ENCODE measurements at places on chromosomes 7 and 10.

DNA sequence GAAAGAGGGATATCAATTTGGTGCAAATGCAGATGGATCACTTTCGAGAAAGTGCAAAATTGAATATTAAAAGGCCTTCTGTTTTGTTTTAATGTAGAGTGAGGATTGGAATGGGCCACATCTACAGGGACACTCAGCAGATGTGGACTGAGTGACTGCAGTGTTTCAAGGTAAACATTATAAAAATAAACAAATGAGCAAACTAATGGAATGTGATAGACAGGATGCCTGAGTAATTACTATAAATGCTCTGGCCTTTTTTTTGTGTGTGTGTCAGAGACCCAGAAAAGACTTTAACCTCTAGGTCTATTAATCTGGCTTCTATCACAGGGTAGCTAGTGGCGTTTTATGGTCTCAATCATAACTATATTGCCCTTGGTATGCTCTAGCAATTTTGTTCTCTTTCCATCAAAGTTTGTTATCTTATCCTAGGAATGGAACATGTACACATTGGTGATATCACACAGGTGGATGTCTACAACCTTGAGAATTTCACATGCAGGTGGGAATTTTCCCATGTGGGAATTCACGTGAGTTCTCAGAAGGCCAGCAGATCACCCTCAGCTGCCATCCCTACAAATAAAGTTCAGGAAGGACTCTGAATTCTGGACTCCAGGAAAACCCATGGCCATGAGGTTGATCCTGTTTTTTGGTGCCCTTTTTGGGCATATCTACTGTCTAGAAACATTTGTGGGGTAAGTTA, at the start of gene CPA2:
Gene CPA2 (plus strand): TSS at position 606 of the 703 bp plus-strand sequence. CDS start 19 bp downstream, at position 625.
- no peak for DNase-seq

DNA sequence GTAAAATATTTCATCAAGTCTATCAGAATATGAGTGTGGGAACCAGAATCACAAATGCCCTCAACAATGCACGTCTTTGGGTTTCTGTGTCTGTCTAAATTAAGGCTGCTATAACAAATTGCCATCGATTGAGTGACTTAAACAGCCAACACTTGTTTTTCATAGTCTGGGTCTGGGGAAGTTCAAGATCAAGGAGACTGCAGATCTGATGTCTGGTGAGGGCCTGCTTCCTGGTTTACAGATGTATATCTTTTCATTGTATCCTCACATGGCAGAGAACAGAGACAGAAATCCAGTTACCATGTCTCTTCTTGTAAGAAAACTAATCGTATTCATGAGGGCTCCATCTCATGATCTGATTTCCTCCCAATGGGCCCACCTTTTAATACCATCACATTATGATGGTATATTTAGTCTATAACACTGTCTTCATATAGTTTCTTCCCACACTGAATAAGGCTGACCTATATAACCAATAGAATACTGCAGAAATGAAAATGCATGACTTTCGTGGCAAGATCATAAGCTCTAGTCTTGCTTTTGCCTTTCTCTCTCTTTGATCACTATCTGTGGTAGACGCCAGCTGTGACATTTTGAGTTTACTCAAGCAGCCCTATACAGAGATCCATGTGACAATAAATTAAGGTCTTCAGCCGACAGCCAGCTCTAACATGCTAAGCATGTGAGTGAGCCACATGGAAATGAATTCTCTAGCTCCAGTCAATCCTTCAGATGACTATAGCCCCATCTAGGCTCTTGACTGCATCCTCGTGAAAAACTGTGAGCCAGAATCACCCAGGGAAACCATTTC, 51.9 kb downstream of the THSD7A start:
- DNase-seq = no peak

- DNase-seq = no peak
These were observed 12.5 kb upstream of the BTRC start for GRCh38 chr10:101341438-101341837.

DNA sequence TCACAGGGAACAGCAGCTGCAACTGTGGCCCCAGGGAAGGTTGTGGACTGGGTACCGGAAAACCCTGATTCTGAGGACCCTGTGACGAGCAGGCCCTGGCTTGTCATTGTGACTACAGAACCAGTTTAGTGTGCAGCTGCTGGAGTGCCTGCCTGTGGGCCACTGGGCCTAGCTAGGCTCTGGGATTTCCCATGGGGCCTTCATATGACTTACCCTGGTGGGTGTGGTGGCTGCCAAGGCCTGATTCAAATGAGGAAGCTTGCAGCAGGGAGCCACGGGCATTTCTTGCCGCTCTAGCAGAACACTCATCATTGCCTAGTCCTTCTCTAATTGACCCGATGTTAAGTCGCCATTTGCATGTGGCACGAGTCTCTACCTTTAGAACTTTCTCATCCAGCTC, 14.7 kb upstream of the CAMK2G start:
- DNase-seq = no peak

DNA sequence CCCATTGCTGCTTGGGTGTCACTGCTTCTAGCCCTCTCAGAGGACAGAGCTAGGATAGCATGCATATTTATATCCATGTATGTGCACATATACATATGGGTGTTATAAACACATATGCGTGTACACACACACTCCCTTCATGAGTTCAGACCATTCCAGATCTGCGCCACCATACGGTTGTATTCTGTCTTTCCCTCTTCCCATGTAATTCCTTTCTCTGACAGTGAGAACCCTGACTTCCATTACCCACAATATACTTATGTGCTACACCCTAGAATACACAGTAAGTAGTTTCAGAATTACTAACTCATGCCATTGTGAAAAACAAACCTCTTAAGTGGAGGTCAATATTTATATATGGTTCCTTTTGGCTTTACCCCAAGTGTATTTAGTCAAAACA, 116.6 kb upstream of the SAMD8 start:
- DNase-seq = no peak
